CD4-positive, alpha-beta T cell treated with Interferon alpha-2 for 1 hour (primary cell): ENCODE measurements at places on chromosomes 11 and 22.

DNA sequence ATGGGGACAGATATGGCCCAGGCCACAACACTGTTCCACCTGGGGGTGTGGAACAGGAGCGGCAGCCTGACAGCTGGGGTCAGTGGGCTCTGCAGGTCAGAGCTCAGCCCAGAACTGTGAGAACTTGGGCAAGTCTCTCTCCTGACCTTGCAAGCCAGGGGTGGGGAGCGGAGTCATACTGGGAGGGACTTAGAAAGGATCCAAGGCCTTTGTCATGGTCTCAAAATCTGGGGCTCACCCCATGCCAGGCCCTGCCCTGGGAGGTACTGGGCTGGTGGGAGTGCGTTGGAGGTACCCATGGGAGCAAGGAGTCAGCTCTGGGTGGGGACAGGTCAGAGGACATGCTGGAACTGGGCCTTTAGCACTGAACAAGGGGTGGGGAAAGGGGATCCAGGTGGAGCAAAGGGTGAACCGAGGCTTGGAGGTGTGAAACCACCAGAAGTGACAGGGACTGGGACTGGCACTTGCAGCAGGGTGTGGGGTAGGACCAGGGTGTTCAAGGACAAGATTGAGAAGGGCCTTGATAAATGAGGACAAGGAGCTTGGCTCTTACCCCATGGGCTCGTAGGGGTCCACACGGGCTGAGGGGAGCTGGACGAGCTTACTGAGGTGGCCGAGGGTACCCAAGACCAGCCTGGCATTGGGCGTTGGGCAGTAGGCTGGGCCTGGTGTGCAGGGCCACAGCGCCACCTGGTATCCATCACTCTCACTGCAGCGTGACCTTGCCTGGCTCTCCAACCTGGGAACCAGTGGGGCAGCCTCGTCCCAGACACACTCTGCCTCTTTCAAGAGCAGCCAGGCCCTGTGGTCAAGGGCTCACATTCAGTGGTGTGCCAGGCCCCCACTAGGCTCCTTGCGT is 7.4 kb upstream of the PMM1 start:
- DNase-seq: peak; percentile 27

GRCh38 chr22:19042285-19043120 is 79.7 kb downstream of the DGCR2 start:
- no peak for DNase-seq

DNA sequence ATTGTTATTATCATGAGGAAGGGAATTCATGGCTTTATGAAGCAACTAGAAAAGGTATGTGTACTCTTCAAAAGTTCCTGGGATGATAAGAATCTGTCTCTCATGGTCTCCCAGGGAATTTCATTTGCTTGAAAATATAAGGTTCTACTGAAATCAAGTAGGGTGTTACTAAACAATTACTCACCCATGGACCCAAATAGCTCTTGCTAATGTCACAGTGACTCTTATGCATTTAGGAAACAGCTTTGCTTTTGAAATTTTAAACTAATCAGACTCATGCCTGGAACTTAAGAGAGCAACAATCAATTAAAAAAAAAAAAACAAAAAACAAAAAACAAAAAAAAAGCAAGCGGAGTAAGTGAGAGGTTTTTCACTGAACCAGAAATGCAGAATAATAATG is 1546.3 kb upstream of the TENM4 start:
- no peak for DNase-seq

DNA sequence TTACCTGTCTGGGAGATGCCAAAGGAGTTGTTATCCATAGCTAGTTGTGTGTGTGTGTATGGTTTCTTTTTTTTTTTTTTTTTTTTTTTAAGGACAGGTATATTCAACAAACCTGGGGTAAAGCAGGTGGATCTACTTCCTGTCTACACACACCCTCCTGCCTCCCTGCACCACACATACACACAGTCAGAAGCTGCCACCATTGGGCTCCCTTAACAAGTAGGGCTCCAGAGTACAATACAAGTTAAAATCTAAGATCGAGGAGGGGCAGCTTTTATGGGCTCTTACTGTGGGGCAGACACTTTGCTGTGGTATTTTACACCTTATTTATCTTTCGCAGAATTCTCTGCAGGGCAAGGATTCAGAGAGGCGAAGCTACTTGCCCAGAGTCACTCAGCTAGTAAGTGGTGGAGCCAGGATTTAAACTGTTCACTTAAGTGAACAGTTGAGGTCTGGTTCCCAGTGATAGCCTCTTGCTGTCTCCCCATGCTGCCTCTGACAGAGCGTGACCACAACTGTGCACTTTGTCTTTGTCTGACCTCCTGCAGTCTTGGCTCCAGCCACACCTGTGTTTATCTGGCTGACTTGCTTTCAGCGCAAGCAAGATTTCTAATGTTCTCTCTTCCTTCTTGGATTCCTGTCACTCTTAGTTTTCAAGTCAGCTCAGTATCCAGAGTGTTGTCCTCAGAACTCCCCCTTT is 135.0 kb downstream of the CSNK2A3 start:
- DNase-seq: no peak

GRCh38 chr11:69638941-69639681 is 1.8 kb upstream of the CCND1 start:
- DNase-seq: no peak

- no peak for DNase-seq
Observed at GRCh38 chr11:120882175-120882574, 141.7 kb upstream of the TBCEL start.

GRCh38 chr22:40241200-40241763 is 63.6 kb downstream of the TNRC6B start:
- no peak for DNase-seq

- DNase-seq: no peak
Observed at GRCh38 chr11:12835286-12835685, 161.1 kb downstream of the TEAD1 start.

DNA sequence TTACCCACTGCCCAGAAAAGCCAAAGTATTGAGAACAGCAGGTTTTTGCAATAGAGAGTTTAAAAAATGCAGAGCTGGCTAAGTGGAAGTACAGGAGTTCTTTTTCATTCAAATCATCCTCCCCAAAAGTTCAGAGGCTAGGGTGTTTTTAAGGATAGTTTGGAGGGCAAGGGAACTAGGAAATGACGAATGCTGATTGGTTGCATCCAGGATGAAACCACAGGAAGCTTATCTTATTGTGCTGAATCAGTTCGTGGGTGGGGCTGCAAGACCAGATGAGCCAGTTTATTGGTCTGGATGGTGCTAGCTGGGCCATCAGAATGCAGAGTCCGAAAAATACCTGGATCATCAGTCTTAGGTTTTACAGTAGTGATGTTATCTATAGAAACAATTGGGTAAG is 1427.1 kb downstream of the LRRC4C start:
- DNase-seq: no peak

DNA sequence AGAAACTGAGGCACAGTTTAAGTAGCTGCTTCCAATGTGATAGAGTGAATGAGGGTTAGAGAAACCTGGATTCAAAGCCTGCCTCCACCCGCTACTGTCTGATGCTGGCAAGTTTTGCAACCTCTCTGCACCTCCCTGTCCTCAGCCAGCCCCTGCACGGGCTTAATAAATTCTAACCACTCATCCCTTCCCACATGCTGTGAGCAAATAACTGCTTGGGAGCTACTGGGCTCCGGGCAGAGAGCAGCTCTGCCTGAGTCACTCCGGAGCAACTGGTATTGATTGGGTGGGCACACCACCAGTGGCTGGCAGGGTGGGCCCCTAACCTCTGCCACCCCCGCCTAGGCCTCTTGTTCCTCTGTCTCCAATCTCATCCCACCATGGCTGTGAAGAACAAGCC is 104.3 kb upstream of the SYT13 start:
- no peak for DNase-seq

DNA sequence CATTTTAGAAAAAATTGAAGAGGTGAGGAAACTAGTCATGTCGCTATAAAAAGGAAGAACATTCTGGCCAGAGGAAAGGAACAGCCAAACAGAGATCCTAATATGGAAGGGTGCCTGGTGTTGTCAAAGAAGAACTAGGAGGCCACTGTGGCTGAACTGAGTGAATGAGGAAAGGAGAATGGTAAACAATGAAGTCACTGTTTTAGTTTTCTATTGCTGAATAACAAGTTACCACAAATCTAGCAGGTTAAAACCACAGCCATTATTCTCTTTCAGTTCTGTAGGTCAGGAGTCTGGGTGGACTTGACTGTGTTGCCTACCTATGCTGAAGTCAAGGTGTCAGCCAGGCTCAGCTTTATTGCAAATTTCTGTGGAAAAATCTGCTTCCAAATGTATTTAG is 549.3 kb upstream of the CCDC90B start:
- DNase-seq: no peak

DNA sequence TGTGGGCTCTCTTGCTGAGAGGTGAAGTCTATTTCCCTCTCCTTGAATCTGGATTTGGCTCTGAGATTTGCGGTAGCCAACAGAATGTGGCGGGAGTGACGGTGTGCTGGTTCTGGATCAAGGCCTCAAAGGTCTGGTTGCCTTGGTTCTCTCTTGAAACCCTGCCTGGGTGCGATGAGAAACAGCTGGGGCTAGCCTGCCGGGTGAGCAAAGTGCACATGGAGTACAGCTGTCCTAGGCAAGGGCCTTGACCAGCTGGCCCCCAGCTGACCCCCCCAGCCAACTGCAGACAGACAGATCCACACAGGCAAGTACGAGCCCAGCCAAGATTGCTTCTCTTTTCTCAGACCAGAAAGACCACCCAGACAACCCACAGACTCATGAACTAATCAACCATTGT is 10.8 kb downstream of the SUN2 start:
- no peak for DNase-seq

GRCh38 chr11:93289782-93290463 is 40.6 kb upstream of the DEUP1 start:
- DNase-seq: no peak

GRCh38 chr11:68213555-68214172 is 568 bp upstream of the KMT5B start:
- DNase-seq: peak; percentile 85

DNA sequence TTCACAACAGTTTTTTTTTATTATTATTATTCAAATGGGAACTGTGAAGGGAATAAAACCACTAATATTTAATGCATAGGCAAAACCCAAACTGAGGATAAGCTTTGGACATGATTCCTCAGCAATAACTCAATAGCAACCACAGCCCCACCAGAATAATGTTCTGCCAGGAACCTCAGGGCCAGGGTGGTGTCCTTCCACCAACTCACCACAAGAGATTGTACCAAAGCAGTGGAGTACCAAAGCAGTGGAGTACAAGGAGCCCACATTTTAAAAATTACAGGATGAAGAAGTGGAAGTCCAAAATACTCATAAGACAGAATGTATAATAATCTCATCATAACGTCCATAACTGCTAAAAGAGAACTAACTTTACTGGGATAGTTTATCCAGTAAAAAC is 32.5 kb upstream of the FZD4 start:
- no peak for DNase-seq

DNA sequence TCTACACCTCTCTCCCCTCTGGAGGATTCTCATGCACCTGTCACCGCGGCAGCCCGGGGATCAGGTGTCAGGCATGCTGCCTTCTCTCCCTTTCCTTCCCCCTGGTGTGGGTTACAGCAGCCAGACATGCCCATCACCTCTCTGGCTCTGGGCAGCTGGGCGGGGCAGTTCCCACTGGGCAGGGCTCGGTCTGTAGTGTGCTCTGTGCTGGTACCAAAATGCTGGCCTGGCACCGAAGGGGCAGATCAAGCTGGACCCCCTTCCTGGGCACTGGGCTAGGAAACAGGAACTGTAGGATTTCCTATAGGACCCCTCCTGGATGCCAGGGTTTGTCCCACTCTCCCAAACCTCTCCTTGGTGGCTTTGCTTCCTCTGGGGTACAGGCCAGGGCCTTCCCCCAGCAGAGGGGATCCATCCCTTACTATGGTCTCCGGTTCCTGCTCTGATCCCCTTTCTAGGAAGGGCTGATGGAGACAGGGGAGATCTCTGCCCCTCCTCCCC is 821 bp downstream of the GAL3ST1 start:
- DNase-seq: no peak

DNA sequence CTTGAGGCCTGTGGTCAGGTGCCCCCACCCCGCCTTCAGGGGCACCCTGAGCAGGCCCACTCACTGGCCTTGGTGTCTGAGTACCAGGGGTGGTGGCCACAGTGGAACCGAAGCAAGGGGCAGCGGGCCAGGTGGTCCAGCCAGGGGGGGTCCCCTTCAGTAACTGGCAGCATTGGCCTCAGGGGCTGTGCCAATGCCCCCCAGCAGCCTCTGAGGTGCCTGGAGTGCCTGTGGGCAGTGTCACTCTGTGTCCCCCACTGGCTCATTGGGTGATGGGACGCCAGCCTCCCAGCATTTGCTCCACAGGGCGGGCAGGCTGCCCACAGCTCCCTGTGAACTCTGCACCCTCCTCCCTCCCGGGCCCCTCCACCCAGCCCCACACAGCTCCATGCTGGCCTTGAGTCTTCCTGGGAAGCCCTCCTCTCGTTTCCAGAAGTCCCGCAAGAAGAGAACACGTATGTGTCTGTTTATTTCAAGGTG is 29.5 kb upstream of the CARS1 start:
- no peak for DNase-seq

DNA sequence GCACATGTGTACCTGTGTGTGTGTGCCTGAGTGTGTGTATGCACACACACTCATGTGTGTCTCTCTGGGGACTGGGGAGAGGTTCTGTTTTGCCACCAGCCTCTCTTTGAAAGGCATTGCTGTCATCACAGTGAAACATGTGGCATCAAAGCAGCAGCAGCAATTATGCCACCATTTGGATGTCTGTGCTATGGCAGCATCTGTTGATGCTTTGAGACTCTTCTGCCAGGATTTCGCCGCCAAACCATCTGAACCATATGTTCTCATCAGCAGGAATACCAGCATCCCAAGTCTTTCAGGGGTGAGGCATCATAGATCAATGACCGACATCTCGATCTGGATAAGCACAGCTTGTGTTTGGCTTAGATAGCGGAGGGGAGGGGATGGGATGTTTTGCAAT is 168.6 kb downstream of the FAT3 start:
- no peak for DNase-seq

DNA sequence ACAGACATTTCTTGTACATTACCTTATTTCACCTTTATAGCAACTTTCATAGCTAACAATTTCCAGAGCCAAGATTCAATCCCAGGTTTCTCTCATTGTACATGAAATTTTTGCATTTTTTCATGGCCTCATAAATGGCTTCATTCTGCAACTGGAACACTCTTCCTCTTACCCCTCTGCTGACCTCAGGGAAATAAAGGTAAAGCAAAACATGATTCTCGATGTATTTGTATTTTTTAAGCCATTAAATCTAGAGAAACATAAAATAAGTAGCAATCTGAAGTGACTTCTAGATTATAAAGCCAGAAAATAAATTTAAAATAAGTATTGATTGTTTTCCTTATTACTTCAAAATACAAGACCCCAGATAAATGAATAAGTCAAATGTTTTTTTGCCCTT is at the start of gene OR5T2:
TSS of gene OR5T2 (minus strand) at position 101 of the 400 bp plus-strand sequence. CDS start 1,193 bp downstream, outside the sequence.
- no peak for DNase-seq

DNA sequence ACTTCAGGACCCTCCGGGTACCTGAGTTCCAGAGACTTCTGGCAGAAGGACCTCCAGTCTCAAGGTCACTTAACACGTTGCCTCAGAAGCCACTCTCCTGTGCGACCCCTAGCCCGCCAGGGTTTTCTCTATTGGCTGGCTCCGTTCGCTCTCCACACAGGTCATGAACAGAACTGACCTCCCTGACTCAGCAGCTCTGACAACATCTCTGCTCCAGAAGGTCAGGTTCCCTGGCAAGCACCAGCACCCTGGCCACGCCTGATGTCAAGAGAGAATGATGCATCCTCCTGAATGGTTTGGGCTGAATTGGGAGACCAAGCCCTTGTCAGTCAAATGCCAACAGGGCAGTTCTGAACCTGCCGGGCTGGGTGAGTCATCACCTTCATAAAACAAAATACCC is 84.3 kb upstream of the TMEM45B start:
- no peak for DNase-seq
